ENCODE measurements at places on chromosomes 4 and X.

DNA sequence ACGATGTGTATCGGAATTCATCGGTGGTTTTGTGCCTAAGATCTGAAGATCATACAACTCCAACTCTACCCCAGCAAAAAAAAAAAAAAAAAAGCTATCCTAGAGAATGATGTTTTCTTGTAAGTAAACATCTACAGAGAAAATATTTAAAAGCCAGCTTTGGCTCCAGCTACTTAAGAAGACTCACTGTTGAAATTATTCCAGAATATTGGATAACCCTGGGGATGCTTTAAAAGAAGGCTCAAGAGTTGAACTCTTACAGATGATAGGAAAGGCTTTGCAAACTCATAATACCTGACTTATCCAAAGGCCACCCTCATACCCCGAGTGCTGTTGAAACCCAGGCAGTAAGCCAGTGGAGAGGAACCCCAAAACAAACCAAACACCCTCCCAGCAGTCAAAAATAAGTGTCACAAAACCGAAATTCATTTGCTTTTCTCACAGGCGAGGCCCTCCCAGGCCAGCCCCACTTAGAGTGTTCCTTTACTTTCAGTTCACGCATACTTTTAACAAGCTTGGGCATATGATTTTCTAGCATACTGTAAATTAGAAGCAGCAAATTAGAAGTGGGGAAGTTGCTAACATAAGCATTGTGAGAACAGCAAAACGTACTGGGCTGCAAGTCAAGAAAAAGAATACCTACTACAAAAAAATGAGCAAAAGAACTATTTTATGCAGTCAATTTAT, 2.7 kb upstream of the AMELX start:
- no peak overlapping the region for H3K27ac ChIP-seq
- H3K4me3 ChIP-seq: no peak overlapping the region
- DNase-seq: no peak
- no peaks in the 10 kb centered on the region for H3K36me3 ChIP-seq

GRCh38 chrX:95893636-95894035, 791.0 kb upstream of the DIAPH2 start:
- no peaks in the 10 kb centered on the region for H3K27me3 ChIP-seq
- DNase-seq: no peak
- no peak overlapping the region for H3K4me3 ChIP-seq
- no peak overlapping the region for H3K27ac ChIP-seq

DNA sequence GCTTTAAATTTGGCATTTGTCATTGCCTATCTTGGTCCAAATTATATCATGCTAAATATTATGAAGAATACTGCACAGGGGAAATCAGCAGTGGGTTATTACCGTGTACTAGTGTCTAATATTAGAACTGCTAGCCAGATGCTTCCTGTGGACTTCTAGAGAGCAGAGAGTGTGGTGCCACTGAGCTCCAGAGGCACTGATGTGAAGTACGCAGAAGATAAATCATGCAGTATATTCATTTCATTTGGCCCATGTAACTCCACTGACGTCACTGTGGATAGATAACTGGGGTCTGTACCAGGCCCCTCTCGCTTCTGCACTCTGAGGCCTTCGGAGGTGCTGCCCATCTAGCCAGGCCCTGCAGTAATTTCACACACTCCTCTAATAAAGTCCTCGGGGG, 80.0 kb downstream of the ALPK1 start:
- DNase-seq: no peak
- no peak overlapping the region for H3K27ac ChIP-seq
- H3K27me3 ChIP-seq: no peaks in the 10 kb centered on the region

GRCh38 chrX:148713981-148714380, 213.6 kb downstream of the AFF2 start:
- no peaks in the 10 kb centered on the region for H3K27me3 ChIP-seq
- H3K4me1 ChIP-seq: no peaks in the 10 kb centered on the region
- H3K27ac ChIP-seq: no peak overlapping the region
- no peak overlapping the region for H3K4me3 ChIP-seq
- H3K36me3 ChIP-seq: no peaks in the 10 kb centered on the region

- no peak for DNase-seq
- H3K27me3 ChIP-seq: no peaks in the 10 kb centered on the region
- no peak overlapping the region for H3K27ac ChIP-seq
- no peak overlapping the region for H3K4me3 ChIP-seq
- H3K4me1 ChIP-seq: no peaks in the 10 kb centered on the region
- H3K36me3 ChIP-seq: no peaks in the 10 kb centered on the region
Measured at GRCh38 chr4:128483041-128483440, 195.4 kb upstream of the PGRMC2 start.

DNA sequence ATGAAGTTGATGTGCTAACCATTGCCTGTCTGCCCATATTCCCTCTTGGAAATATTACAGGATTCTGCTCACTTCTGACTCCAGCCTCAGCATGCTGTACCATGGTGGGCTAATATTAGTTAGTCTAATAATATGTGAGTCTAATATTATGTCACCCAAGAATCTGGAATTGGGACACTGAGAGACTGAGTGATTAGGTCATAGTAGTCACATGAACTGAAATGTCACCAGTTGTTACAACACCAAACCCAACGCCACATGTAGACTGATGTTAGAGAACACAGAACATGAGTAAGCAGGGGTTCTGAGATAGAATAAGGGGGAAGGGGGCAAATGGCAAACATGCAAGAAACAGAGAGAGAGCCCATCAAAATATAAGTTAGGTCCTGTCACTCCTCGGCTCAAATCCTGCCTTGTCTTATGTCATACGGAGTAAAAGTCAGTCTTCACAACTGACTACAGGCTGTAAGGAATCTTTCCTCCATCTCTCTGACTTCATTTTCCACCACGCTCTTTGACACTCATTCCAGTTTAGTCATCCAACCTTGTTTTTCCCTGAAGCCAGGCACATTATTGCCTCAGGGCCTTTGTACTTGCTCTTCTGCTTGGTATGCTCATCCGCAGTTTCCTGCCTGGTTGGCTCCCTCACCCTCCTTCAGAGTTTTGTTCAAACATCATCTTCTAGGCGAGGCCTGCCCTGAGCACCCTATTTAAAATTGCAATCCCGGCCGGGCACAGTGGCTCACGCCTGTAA, 9.6 kb upstream of the SLAIN2 start:
- no peaks in the 10 kb centered on the region for H3K4me1 ChIP-seq
- DNase-seq: no peak
- H3K4me3 ChIP-seq: no peak overlapping the region
- H3K36me3 ChIP-seq: no peaks in the 10 kb centered on the region
- H3K27ac ChIP-seq: no peak overlapping the region
- no peaks in the 10 kb centered on the region for H3K27me3 ChIP-seq

- H3K4me1 ChIP-seq: no peaks in the 10 kb centered on the region
- H3K36me3 ChIP-seq: no peaks in the 10 kb centered on the region
- H3K4me3 ChIP-seq: no peak overlapping the region
- H3K27me3 ChIP-seq: no peaks in the 10 kb centered on the region
- H3K27ac ChIP-seq: no peak overlapping the region
Measured at GRCh38 chr4:18250564-18250963, 229.0 kb upstream of the LCORL start.

- no peak overlapping the region for H3K4me3 ChIP-seq
- DNase-seq: no peak
- no peaks in the 10 kb centered on the region for H3K4me1 ChIP-seq
- no peak overlapping the region for H3K27ac ChIP-seq
Measured at GRCh38 chr4:159370286-159370685, 267.4 kb downstream of the RAPGEF2 start.

GRCh38 chr4:93147524-93148212, 680.9 kb upstream of the ATOH1 start:
- H3K27me3 ChIP-seq: no peaks in the 10 kb centered on the region
- no peaks in the 10 kb centered on the region for H3K4me1 ChIP-seq
- no peaks in the 10 kb centered on the region for H3K36me3 ChIP-seq

- no peaks in the 10 kb centered on the region for H3K27me3 ChIP-seq
- no peak overlapping the region for H3K4me3 ChIP-seq
- no peak overlapping the region for H3K27ac ChIP-seq
- no peak for DNase-seq
- H3K4me1 ChIP-seq: no peaks in the 10 kb centered on the region
Measured at GRCh38 chr4:100422894-100423293, 94.9 kb downstream of the EMCN start.

DNA sequence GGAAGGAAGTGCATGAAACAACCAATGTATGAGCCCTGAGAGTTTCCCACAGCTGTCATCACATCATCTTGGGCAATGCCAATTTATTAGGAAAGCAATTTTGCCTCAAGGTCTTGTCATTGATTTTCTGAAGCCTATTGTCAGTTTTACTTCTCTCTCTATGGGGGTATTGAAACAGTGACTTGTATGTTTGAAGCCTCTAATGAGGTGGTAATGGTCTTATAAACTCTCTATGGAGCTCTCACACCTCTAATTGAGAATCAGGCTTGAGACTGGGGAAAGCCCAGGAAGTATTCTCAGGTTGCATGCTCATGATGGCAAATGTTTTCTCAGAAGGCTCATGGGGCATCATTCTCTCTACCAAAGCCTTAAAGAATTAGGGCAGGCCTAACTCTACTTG, 308.2 kb upstream of the EMCN start:
- no peak for DNase-seq
- no peaks in the 10 kb centered on the region for H3K27me3 ChIP-seq
- H3K27ac ChIP-seq: no peak overlapping the region

DNA sequence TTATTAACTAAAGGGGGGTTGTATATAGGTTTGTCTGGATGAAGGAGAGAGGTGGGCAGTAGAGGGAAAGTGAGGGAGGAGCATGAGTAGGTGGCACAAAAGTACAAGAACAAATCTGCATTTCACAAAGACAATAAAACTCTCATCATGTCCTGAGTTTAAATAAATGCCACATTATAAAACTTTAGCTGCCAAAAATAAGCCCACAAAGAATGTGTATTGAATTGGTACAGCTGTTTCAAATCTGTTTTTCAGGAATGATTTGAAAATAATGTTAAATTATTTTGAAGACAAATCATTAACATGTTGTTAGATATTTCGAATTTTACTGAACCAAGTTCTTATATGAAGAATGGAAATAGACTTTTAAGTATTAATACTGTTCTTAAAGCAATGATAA, 5.8 kb downstream of the CNKSR2 start:
- H3K27ac ChIP-seq: no peak overlapping the region
- H3K27me3 ChIP-seq: no peaks in the 10 kb centered on the region
- H3K4me1 ChIP-seq: no peaks in the 10 kb centered on the region
- DNase-seq: no peak
- no peak overlapping the region for H3K4me3 ChIP-seq
- no peaks in the 10 kb centered on the region for H3K36me3 ChIP-seq

DNA sequence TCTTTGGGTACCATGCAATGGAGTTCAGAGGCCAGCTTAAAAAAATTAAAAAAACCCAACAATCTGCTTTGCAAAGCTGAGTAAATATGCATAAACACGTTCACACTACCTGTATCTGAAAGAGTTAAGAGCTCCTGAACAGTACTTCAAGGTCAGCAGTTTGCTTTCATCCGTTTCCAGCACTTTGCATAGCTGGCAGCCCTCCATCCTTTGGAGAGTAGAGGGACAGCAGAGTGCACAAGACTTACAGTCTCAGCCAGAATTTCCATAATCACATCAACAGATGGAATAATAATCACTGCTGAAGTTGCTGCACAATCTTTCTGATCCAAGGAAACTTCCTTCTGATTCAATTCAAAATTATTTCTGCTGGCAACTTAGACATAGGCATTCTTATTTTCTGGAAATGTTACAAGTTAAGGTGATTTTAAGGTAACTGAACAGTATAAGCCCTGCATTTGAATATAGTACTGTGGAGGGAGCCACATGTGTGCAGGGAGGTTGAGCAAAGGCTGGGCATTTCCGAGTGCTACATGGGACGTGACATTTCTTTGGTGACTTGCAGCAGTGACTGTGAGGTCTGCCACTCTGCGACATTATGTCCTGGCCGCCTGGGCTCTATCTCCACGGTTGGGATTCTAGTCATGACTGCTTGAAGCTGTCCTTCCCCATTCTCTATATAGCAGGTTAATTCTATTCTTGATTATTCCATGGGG, 73.5 kb upstream of the EMCN start:
- H3K36me3 ChIP-seq: no peaks in the 10 kb centered on the region
- DNase-seq: no peak
- H3K4me3 ChIP-seq: no peak overlapping the region
- no peaks in the 10 kb centered on the region for H3K4me1 ChIP-seq
- H3K27ac ChIP-seq: no peak overlapping the region
